HuH-7 (cell line): ENCODE measurements at places on chromosomes 5 and 9.
A peak's percentile ranks its signal among the peaks of the same experiment; 100 is the strongest.

GRCh38 chr5:38433160-38433861 lies 123.1 kb downstream of the LIFR start:
- DNase-seq, result no peak

- DNase-seq, result no peak
Measured at GRCh38 chr5:151001436-151001835, 19.0 kb upstream of the GPX3 start.

GRCh38 chr9:29290516-29290915 lies 1717.2 kb upstream of the C9orf72 start:
- DNase-seq, result no peak

DNA sequence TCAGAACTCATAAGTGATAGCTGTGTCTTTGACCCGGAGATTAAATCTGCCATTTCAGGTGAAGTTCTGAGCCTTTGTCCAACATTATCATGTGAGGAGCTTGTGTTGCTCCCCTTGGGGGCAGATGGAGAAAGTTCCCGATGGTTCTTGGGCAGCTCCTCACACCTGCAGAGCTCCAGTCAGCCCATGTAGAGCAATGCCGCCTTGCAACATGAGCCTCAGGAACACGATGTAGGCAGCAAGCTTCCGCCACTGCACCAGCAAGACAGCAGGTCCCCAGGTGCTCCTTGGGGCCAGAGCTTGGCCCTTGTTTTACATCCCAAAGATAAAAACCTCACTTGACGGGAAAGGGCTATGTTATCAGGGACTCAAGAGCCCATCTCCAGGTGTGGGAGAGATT lies 292.7 kb downstream of the IRX1 start:
- DNase-seq, result no peak

DNA sequence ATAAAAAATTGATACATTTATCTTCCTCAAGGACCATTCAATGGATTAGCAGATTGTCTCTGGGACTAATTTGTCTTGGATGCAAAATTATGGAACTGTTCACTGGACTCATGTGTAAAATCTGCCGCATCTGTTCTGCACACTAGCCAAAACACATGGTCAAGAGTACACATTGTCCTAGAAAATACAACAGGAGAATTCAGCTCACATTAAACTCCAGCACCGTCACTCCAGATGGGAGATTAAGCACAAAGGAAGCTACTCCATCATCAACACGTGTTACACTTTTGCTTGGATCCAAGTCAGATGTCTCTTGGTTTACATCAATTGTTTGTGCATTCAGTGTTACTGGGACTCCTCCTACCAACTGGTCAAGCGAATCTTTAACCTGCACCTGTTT lies 28.8 kb downstream of the C5 start:
- DNase-seq, result no peak

- no peak for DNase-seq
Measured at GRCh38 chr5:7866196-7866595, 2.6 kb downstream of the FASTKD3 start.

GRCh38 chr9:86754581-86755560 lies 192.4 kb downstream of the GAS1 start:
- no peak for DNase-seq

- DNase-seq, result no peak
Measured at GRCh38 chr9:118091711-118092500, 387.7 kb downstream of the TLR4 start.

DNA sequence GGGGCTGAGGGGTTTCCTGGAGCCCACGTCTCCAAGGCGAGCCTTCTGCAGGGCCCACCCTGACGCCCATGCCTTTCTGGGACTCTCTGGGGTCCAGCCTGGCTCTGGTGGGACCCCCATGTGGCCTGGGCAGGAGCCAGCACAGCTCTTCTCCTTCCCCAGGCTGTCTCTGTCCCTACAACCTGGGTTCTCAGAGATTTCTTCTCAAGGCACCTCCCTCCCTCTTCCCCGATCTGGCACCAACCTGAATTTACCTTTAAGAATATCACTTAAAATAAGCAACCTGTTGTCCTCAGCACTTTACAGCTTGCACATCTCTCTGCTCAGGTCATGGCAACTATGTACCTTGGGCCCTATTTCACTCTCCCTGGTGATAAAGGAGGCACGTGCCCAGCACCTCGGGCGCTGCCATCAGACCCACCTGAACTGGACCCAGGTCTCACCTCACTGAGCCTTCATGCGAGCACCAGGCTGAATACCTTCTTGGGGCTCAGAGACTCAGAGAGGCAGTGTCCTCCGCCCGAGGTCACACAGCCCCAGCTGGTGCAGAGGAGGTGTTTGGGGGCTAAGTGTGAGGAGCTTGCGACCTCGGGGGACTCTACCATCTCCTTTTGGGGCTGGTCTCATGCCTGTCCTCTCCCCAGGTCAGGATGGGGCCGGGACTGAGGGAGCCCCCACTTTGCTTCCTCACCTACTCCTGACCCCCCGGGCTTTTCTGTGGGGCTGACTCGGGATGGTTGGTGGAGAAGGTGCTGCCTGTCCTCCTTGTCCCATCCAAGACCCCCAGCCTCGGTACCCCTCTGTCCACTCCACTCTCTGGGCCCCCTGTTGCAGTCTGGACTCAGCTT lies 217.7 kb downstream of the C9orf50 start:
- no peak for DNase-seq

- no peak for DNase-seq
Measured at GRCh38 chr5:310941-311434, 10.5 kb upstream of the AHRR start.

DNA sequence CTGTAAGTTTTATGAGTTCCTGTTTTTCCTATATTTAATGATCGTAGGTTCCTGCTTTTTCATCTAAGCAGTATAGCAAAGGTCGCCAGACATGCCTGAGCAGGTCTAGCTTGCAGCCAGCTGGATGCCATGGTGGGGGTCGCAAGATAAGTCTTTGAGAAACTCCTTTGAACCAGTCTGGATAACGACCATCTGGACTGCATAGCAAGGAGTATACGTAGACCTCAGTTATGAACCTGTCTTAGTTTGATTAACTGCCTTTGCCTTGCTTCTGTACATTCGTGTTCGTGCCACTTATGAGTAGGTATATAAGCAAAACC lies 8.4 kb upstream of the SPATA31E1 start:
- DNase-seq, result no peak

GRCh38 chr5:158814521-158814920 lies 285.2 kb downstream of the EBF1 start:
- no peak for DNase-seq

- DNase-seq, result no peak
Measured at GRCh38 chr9:21491756-21492155, 9.6 kb upstream of the IFNE start.

DNA sequence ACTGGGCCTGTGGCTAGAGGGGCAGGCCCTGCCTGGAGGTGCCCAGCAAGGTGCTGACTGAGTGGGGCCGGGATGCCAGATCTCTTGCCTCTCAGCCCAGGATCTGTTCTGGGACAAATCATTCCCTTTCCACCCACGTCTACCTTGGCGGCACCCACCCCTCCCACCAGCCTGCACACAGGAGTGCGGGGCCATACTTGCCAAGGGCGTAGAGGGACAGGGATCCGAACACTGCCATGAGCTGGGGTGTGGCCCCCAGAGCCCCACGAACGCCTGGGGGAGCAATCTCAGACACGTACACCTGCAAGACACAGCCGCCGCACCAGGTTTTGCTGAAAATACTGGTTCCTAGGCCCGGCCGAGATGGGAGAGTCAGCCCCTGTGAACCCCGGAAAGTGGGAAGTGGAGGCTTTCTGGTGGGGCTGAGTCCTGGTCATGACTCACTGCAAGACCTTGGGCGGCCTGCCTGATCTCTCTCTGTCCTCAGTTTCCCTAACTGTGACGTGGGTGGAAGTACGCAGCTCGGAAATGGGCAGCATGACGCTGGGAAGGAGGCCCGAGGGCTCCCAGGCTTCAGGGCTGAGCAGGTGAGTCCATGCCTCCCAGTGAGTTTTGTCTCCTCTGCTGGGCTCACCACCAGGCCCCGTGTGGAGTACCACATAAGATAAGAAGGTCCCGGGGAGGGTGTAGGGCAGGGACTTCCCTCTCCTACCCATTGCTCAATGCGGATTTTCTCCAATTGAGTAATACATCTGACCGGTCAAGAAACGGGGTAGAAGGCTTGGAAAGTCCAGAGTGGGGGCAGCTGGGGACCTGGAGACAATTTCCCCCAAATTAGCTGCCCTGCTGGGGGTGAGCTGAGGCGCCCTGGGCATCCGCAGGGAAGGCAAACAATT lies 2.6 kb downstream of the SLC2A6 start:
- DNase-seq, result no peak

- DNase-seq, result no peak
Measured at GRCh38 chr9:2236850-2237249, 221.7 kb downstream of the SMARCA2 start.

- no peak for DNase-seq
Measured at GRCh38 chr5:62138607-62139006, 167.4 kb upstream of the KIF2A start.

DNA sequence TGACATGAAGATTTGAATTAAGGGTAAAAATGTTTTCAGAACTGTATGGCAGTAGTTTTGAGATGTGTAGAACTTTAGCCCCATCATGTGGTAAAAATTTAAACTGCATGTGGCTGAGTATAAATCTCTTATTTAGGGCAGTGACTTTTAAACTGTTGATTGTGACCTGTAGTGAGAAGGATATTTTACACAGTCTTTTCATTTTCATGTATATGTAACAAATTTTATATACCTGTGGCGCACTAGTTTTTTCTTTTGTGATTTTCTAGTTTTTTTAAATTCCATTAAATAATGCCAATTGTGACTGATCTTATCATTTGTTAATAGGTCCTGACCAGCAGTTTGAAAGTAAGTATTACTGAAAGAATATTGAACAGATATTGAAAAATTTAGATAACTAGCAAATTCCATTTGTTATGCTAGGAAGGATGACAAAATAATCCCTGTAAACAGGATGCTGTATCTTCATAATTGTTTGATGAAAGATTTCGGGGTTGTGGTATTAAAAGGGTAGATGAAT lies 47.2 kb downstream of the GPBP1 start:
- peak; percentile 5 for DNase-seq

DNA sequence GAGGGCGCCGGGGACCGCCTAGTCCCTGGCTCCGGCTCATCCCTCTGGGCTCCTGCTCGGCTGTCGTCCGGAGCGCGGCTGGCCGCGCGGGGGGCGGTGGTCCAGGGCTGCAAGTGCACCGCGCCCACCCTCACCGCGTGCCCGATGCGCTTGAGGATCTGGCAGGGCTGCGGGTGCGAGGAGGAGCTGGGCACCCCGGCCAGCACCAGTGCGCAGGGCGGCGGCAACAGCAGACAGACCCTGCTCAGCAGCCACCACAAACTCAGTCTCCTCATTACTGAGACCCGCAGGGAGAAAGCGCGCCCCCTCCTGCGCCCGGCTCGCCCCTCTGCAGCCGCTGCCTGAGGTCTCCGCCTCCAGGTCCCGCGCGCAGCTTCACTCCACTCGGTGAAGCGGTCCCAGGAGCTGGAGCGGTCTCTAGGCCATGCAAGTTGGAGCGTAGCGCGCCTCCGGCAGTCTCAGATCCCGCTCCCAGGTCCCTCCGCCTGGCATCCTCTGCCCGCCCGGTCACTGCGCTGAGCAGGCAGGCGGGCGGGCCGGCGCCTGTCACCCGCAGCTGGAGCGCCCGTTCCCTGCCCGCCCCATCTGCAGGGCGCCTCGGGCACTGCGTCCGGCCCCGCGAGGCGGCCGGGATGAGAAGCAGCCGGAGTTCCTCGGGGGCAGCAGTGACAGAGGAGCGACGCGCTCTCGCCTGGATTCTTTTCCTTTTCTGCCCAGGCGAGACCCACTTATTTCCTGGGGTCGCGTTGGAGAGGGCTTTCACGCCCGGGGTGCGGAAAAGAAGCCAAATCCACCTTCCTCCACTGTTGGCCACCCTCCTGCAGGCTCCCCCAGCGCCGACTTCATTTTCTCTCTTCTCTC lies 512 bp downstream of the GRIN3A start:
- DNase-seq, result peak; percentile 27

- no peak for DNase-seq
Measured at GRCh38 chr5:92836855-92837755, 743.9 kb downstream of the NR2F1-AS1 start.
